ENCODE measurements at places on chromosomes 6 and 20.

- DNase-seq = no peak
Measured at GRCh38 chr20:34302312-34302722, 838 bp downstream of the AHCY start.

GRCh38 chr6:35295036-35295435 lies 2.6 kb upstream of the DEF6 start:
- DNase-seq = no peak

DNA sequence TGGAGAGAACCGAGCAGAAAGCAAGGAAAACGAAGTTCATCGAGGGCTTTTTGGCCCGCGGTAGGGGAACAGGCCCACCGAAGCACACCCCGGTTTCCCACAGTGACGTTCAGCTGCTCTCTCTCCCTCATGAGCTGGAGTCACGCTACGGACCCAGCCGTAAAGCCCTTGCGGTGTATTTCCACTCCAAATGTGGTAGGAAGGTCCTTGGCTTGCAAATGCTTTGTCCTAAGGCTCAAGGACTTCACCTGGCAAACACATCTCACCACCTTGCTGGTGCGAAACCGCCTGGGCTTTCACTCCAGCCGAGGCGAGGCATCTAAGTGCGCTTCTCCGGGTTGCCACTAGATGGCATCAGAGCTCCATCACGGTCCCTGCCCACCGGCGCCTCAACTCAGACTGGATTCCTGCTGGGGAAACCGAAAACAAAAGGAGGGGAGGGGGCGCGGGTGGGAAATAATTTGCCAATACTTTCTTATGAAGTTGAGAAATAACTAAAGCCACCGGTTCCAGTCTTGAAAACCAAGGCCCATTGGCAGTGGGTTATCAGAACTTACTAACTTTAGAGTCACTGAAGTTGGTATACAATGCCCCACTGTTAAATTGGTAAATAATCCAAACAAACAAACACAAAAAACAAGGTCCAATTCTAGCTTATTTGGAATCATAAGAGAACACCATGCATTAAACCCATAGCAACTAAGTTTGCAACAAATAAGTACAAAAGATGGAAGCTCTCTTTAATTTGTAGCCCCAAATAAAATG lies 13.4 kb upstream of the FOXC1 start:
- DNase-seq = peak; percentile 42

DNA sequence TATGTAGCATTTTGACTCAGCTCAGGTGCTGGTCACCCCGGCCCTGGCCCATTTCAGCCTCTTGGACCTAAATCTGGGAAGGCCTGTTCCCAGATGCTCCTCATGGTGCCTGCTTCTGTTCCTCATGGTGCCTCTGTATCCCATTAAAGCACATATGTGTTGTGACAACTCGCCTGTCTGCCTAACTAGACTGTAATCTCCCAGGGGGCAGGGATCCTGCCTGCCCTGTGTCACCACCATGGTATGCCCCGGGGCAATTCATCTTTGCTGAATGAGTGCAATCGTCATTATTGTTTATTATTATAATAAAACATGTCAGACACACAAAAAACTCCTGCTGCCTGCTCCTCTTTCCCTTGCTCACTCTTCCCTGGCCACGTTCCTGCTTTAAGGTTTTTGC lies 62.0 kb downstream of the ZFP64 start:
- DNase-seq = no peak

- DNase-seq = no peak
Measured at GRCh38 chr6:97923249-97923648, 640.2 kb upstream of the MMS22L start.

DNA sequence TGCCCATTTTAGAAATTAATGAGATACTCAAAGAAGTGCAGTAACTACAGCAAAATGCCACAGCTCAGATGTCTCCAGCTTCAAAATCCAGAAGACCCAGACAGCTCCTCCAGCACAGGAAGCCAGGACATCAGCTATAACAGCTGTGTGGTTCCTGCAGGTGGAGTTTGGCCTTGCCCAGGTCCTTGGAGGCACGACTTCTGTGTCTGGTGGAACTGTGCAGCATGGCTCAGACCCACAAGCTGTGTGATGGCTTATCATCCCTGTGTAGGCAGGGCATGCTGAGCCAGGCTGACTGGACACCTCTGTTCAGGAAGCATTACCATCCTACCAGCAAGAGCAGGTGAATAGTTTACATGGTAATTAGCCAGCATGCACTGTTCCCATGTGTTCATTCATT lies 26.5 kb upstream of the CD93 start:
- no peak for DNase-seq

DNA sequence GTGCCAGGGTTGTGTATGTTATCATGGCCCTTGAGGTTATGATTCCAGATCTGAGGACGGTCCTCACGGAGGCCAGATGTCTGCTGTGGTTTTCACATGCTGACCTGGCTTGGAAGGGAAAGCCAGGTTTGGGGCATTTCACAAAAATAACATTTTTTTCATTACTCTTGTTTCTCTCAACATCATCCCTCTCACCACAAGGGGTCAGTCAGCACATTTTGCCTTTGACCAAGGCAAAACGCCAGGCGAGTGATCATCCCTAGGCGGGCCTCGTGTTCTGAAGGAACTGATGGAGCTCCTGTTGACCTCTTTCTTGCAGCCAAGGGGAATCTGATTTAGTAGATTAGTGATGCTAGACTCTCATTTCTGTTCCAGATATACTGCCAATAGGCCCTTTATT lies 133.5 kb downstream of the TBC1D7 start:
- no peak for DNase-seq

- no peak for DNase-seq
Measured at GRCh38 chr6:17930321-17930993, 57.0 kb downstream of the KIF13A start.

GRCh38 chr6:378958-379409 lies 12.6 kb upstream of the IRF4 start:
- DNase-seq = no peak

- DNase-seq = no peak
Measured at GRCh38 chr6:146301764-146302163, 241.9 kb upstream of the RAB32 start.

GRCh38 chr20:51884561-51884960 lies 82.2 kb upstream of the SALL4 start:
- no peak for DNase-seq

- DNase-seq = no peak
Measured at GRCh38 chr6:139407718-139408222, 33.3 kb upstream of the CITED2 start.

GRCh38 chr20:57124800-57125517 lies 141.5 kb downstream of the BMP7 start:
- no peak for DNase-seq

DNA sequence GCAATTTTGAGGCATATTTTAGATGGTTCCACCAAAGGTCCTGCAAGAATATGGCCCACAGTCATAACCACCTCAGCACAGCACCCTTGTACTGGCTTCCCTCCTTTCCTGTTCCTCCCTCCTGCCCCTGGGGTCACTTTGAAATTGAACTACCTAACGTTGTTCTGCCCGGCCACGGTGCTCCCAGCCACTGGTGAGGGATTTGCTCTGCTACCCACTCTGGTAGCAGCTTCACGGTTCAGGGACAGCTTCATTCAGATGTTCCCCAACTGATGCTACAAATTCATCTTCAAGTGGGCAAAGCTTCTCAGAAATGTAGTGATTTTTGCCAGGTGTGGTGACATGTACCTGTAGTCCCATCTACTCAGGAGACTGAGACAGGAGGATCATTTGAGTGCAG lies 7.9 kb upstream of the NELFCD start:
- no peak for DNase-seq

DNA sequence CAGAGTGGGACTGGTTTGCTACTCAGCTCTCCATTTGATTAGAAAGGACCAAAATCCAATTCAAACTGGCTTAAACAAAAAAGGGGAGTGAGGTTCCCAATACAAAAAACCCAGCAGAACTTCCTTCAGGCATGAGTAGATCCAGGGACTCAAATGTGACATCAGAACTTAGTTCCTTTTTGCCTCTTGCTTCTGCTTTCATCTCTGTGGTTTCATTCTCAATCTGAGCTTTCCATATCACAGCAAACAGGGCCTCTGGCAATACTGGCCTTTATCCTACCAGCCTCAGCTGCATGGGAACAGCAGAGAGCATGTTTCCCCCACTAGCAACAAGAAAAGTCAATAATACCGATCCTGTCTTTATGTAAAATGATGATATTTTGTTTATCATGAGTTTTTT lies 28.6 kb upstream of the PRELID3B start:
- DNase-seq = no peak

GRCh38 chr6:12974551-12974950 lies 258.0 kb downstream of the PHACTR1 start:
- DNase-seq = no peak

GRCh38 chr6:133698272-133698671 lies 190.6 kb upstream of the TCF21 start:
- DNase-seq = no peak

GRCh38 chr20:55586610-55587009 lies 418.7 kb downstream of the CBLN4 start:
- DNase-seq = no peak

- no peak for DNase-seq
Measured at GRCh38 chr6:109372130-109372529, 10.1 kb downstream of the CD164 start.

DNA sequence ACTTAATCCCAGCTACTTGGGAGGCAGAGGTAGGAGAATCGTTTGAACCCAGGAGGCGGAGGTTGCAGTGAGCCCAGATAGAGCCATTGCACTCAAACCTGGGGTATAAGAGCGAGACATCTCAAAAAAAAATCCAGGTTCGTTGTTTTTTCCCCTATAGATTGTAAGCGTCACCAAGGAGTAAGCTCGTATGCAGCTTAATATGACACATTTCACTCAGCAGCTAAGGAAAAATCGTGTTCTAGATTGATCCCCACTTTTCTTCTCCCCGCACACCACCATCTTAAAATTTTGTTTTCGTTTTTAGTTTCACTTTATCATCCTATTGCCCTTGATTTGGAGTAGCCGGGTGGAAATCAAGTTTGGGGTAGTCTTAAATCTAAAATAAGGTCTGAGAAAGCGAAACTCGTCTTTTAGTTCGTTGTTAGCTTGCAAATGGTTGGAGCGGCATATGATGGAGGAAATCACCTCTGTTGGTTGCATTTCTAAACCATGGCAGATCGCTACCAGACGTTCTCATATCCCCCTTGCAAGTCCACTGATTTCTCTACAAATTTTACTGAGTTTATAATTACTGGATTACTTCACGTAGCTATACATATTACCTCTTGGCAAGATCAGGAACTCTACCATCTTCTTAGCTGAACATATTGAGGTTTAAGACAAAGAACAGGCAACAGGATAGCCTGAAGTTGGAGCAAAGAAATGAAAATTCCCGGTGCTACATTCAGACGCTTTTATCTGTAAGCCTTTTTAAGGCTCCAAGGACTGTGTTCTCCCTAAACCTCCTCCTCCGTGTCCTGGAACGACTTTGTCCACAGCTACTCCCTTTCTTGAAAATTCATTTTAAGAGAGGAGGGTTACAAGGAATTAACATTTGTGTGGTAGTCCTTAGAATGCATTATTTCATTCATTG lies 91.1 kb upstream of the BTN3A2 start:
- DNase-seq = peak; percentile 10

DNA sequence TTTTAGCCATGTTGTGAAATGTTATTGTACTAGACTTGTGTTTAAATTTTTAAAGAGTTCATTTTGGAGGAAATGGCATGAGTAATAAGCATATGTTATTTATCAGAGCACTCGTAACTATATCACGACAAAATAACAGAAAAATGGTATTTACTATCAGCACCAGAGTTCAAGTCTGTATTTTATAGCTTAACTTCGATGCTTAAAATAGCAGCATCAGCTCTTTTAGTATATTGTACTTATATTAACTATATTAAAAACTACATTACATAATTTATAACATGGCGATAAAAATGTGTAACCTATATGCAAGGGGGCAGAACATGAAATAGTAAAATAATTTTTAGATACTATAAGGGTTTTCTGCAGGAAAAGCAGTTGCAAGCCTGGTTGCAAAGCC lies 52.9 kb downstream of the ABRACL start:
- DNase-seq = no peak

- no peak for DNase-seq
Measured at GRCh38 chr20:3521852-3522740, 51.3 kb downstream of the ATRN start.

GRCh38 chr20:53827292-53828087 lies 233.9 kb upstream of the ZNF217 start:
- no peak for DNase-seq

DNA sequence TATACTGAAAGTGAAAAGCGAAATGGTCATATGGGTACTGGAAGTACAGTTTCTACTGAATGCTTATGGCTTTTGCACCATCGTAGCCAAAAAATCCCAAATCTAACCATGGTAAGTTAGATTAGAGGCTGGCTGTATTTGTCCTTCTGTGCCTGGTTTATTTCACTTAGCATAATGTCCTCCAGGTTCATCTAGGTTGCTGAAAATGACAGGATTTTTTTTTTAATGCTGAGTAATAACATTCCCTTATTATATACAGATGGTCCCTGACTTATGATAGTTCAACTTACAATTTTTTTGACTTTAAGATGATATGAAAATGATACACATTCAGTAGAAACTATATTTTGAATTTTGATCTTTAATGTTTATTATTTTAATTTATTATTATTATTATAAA lies 7.6 kb downstream of the MYCT1 start:
- no peak for DNase-seq

DNA sequence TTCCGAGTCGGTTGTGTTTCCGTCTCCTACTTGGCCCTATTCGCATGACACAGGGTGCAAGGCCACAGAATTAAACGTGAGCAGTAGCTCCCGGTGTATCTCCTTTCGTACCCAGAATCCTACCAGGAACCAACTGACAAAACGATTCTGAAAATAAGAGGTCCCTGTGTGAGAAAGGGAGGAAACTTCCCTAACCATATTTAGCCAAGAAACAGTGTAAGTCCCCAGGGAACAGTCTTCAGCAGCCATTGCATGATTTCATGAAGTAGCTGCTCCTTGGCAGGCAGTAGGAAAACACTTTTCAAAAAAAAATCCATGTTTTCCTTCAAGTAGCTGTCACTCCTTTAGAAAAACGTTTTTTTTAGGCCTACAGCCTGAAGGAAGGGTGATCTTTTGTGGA lies 46.9 kb downstream of the PDE10A start:
- no peak for DNase-seq

- DNase-seq = no peak
Measured at GRCh38 chr20:33070111-33071053, 9.1 kb upstream of the BPIFB4 start.

DNA sequence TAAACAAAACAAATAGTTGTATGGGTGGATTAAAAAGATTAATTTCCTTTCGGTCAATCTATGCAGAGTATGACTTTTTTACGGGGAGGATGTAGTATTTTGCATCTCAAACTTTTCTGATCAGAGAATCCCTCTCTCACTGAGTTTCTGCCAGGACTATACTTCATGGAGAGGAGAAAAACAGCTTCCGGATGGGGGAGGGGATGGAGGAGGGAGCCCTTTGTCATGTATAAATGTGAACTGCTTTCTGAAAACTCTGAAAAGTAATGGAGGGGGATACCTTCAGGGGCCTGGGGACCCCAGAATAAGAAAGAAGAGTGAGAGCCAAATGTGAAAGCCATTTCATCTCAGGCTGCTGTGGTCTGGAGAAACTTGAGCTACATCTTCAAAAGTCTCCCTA lies 173.1 kb upstream of the KCNK16 start:
- DNase-seq = no peak

- no peak for DNase-seq
Measured at GRCh38 chr20:34061695-34062094, 50.3 kb downstream of the EIF2S2 start.

GRCh38 chr20:4065391-4065844 lies 50.1 kb upstream of the RNF24 start:
- no peak for DNase-seq

Measured in T-helper 1 cell (primary cell).